CD4-positive, alpha-beta T cell treated with Interleukin-6 at 100 ng/mL for 8 hours (primary cell): ENCODE measurements at places on chromosomes 16 and 17.
A peak's percentile ranks its signal among the peaks of the same experiment; 100 is the strongest.

DNA sequence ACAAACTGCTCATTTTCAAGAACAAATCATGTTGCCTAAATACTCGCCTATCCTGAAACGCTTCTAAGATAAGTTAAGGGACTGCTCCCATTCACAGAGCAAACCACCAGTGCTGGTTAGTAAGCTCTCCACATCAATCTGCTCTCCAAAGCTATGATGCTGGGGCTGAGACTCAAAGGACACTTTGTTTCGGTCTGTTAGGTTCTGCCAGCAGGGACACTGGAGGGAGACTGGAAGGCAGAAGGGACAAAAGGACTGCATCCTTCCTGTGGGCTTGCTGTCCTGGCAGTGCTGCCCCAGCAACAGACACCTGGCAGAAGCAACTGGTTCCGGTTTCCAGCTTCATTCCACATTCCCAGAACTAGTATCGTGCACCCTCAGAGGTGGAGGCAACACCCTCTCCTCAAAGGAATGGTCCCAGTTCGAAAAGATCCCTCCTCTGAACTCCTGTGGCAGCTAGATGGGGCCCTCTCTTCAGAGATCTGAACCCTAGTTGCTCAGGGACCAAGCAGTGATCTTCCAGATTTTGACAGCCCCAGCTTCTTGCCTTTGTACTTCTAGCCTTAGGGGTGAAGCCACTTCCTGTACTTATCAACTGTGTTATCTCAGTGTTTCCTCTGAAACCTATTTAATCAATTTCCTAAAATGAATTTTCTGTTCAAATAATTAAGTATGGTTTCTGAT is 73.4 kb upstream of the GSG1L start:
- DNase-seq: peak; percentile 73

DNA sequence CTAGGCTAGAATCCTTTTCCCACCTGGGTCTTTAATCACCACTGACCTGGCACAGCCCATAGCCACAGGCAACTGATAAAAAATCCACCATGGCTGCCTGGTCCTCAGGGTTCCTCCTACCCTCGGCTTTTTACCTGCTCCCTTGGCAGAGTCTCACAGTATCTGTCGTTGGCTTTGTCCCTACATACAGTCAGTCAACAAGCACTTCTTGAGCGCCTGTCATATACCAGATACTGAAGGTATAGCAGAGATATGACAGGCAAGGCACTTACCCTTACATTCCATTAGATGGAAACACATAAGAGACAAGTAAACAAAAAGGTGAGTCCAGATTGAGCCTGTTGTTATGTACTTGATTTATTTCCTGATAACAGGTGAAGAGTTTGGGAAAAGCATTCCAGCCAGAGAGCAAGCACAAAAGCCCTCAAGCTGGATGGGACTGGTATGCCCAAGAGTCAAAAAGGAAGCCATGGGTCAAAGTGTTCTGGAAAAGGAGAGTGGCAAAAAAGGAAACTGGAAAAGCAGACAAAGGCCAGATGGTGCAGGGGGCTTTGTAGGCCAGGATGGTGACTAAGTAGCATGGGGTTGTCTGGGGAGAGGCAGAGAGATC is 247.0 kb downstream of the CHD9NB start:
- DNase-seq: no peak

DNA sequence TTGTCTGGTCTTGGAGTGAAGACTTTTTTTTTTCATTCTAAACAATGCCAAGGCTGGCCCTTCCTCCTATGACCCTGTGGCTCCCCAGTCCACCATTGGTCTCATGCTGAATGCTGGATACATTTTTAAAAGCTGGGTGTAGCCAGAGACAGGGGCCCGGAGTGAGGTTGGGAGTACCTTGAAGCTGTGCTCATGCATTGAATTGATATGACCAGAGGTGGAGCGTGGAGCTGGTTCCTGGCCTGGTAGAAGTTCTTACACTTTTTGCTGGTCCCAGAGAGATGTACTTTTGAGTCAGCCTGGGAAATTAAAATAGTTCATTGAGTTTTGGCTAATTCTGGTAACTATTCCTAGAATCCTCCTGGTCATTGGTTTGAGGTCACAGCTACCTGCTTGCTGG is 83.6 kb downstream of the CMIP start:
- no peak for DNase-seq

- no peak for DNase-seq
These were observed 41.0 kb downstream of the PAFAH1B1 start for GRCh38 chr17:2634361-2634960.

- no peak for DNase-seq
These were observed 385 bp downstream of the CFAP119 start for GRCh38 chr16:30761427-30761927.

DNA sequence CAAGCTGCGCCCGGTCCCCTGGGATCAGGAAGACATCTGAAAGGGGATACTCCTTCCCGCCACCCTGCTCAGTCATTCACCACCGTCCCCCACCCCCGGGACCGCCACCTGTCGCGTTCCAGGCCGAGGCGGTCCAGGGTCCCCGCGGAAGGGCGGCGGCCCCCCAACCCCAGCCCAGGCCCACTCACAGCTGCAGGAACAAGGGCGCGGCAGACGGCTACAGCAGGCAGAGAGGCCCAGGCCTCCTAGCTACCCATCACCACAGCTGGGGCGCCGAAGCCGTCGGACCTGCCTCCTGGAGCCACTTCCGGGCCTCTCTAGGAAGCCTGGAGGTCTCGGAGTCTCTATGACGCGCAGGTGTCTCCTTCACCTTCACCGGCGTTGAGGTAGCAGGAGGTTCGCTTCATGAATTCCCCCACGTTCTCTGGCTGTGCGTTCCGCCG is at the start of gene SDR42E1:
TSS of gene SDR42E1 (minus strand) at position 272 of the 443 bp plus-strand sequence. CDS start 10,612 bp downstream, outside the sequence.
- peak; percentile 60 for DNase-seq

DNA sequence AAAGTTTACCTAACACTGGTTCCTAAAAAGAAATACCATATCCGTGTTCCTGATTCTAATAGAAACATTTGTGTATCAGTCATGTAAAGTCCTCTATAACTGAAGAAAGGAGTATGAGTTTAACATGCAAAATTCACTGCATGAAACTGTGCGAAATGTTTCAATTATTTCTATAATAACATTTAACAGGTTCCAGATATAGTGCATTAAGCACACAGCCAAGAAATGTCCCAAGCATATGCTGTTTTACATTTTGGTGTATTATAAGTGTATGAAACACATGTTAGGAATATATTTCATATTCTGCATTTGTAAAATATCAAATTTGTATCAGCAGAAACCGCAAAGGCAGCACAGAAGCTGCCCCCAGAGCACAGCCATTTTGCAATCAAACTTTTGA is 764.9 kb downstream of the KCNJ2 start:
- no peak for DNase-seq

- no peak for DNase-seq
These were observed 132.6 kb downstream of the ZNF778 start for GRCh38 chr16:89349947-89350633.

DNA sequence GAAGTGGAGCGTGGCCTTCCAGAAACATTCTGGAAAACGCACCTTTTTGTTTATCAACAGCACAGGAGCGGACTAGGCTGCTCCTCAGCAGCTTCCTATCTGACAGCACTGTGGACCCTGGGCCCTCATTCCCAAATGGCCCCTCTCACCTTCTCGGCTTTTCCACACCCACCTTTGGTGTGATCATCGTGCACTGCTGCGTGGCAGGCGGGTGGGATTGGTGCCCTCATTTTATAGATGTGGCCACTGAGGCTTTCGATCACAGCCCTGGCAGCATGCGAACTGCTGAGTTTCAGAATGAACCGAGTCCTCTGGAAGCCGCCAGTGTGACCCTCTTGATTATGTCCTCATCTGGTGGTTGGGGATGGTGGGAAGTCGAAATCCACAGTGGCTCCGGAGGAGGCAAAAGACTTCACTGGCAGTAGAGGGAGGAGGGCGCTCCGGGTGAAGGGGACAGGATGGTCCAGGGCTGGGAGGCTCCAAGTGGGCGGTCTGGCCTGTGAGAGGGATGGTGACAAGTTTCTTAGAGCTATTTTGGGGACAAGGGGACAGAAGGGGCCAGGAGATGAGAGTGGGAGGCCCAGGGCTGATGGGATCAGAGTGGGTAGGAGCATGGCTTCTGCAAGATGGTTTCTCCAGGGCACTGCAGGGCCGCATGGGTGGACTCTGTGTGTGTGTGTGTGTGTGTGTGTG is 49.5 kb downstream of the NKD1 start:
- DNase-seq: no peak

- DNase-seq: no peak
These were observed 246.7 kb upstream of the TBX2 start for GRCh38 chr17:61152898-61153297.

- DNase-seq: no peak
These were observed 102.0 kb downstream of the SOX9 start for GRCh38 chr17:72222661-72223380.

- no peak for DNase-seq
These were observed 101.4 kb upstream of the XYLT1 start for GRCh38 chr16:17572145-17572544.

DNA sequence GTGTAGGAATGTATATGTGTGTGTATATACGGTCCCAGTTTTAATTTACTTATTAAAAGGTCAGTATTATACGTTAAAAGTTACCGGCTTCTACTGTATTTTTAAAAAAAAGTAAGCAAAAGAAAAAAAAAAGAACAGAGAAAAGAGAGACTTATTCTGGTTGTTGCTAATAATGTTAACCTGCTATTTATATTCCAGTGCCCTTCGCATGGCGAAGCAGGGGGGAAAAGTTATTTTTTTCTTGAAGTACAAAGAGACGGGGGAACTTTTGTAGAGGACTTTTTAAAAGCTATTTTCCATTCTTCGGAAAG is 1.6 kb downstream of the NOG start:
- DNase-seq: no peak

GRCh38 chr16:51134269-51134812 is 16.7 kb downstream of the SALL1 start:
- no peak for DNase-seq

- no peak for DNase-seq
These were observed 209.5 kb downstream of the AATF start for GRCh38 chr17:37158290-37158689.
